ENCODE measurements at places on chromosomes 2 and 18.
A peak's percentile ranks its signal among the peaks of the same experiment; 100 is the strongest.

DNA sequence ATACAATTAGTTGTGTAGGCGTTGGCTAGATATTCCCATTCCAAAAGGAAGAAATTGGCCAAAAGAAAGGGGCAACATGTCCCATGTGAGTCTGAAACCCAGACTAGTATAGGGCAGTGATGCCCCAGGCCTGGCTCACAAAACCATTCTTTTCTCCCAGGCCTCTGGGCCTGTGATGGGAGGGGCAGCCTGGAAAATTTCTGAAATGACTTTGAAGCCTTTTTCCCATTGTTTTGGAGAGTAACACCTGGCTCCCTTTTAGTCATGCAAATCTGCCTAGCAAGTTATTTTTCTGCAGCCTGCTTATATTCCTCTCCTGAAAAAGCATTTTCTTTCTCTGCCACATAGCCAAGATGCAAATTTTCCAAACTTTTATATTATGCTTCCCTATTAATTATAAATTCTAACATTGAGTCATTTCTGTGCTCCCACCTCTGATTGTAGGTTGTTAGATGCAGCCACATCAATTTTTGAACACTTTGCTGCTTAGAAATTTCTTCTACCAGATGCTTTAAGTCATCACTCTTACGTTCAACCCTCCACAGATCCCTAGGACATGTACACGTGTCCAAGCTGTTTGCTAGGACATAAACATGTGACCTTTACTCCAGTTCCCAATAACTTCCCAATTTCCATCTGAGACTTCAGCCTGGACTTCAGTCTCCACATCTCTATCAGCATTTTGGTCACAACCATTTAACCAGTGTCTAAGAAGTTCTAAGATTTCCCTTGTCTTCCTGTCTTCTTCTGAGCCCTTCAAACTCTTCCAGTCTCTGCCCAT, 76.1 kb upstream of the MC4R start:
- no peak for DNase-seq

- DNase-seq = no peak
Measured at GRCh38 chr2:150124739-150125138, 362.7 kb downstream of the RND3 start.

DNA sequence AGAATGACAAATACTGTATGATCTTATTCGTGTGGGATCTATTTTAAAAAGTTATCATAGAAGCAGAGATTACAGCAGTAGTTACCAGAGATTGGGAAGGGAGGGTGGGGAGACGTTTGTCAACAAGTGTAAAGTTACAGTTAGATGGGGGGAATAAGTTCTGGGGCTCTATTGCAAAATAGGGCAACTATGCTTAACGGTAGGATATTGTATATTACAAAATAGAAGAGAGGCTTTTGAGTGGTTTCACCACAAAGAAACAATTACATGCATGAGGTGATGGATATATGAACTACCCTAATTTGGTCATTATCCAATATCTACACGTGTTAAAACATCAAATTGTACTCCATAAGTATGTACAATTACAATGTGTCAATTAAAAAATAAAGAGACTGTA, 123.4 kb upstream of the NOSTRIN start:
- no peak for DNase-seq

DNA sequence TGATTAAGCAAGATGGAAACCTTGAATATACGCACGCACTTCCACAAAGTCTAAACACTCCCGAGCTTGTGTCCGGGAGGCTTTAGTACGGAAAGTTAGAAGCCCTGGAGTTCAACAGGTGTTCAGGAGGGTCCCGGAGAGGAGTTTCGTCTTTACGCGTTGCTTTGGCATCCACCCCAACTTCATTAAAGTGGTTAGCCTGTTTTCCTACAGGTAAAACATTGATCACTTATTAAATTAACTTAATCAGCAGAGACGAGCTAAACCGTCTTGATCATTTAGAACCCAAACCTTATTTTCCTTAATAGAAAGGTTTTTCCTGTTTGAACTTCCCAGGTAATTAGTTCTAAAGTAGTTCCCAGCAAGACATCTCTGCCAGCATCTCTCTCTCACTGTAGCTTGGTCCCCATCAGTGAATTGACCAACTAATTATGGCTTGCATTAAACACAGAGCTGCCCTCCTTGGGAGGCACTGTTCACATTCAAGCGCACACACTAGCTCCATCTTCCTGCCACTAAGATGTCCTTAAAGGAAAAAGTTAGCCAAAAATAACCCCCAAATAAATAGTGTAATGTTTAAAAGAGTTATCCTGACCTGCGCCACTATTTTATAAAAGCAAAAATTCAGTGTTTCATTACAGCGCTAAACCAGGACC, 1.4 kb downstream of the NPAS2 start:
- no peak for DNase-seq

DNA sequence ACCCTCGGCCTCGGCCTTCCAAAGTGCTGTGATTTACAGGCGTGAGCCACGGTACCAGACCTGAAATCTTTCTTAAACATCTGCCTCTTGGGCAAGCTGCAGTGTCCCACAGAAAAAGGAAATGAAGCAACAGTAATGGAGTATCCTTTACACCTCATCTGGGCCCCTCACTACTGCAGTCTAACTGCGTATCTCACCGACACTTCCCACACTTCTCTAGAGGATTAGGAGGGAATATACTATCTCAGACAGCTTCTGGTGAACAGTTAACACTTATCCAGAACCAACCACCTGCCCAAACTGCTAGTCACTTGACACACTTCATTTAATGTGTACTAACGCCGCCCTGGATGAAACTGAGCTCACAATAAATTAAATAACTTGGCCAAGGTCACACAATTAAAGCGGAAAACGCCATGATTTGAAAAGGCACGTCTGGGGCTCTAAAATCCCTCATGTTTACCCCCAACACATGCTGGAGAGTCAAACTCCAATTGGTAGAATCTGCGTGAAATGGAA, 993 bp downstream of the COX7A2L start:
- DNase-seq = peak; percentile 37

GRCh38 chr18:52160636-52161035, 179.4 kb upstream of the DCC start:
- DNase-seq = no peak

- DNase-seq = no peak
Measured at GRCh38 chr2:217632043-217632442, 370.8 kb downstream of the TNS1 start.

DNA sequence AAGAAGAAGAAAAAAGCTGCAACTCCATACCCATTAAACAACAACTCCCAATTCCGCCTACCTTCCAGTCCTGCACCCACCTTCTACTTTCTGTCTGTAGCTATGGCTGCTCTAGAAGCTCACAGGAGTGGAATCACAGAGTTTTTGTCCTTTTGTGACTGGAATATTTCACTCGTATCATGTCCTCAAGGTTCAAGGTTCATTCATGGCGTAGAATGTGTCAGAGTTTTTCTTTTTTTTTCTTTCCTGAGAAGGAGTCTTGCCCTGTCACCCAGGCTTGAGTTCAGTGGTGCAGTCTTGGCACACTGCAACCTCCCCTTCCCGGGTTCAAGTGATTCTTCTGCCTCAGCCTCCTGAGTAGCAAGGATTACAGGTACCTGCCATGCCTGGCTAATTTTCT, 97.4 kb upstream of the ODC1 start:
- DNase-seq = no peak

DNA sequence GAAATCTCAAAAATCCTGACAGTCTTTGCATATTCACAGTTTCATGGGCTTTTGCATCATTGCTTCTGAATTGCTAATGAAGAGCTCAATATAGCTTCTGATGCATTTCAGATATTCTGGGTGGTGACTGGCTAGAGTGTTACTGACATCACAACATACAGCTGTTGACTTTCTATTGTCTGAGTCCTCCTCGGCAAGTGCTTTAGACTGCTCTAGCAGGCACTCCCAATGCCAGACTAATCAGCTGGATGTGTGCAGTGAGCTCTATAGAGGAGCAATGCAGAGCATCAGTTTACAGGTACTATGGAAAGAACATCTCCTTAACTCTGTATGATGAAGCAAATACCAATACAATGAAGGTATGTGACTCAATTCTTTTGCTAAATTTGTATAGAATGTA, 54.9 kb downstream of the R3HDM1 start:
- no peak for DNase-seq

DNA sequence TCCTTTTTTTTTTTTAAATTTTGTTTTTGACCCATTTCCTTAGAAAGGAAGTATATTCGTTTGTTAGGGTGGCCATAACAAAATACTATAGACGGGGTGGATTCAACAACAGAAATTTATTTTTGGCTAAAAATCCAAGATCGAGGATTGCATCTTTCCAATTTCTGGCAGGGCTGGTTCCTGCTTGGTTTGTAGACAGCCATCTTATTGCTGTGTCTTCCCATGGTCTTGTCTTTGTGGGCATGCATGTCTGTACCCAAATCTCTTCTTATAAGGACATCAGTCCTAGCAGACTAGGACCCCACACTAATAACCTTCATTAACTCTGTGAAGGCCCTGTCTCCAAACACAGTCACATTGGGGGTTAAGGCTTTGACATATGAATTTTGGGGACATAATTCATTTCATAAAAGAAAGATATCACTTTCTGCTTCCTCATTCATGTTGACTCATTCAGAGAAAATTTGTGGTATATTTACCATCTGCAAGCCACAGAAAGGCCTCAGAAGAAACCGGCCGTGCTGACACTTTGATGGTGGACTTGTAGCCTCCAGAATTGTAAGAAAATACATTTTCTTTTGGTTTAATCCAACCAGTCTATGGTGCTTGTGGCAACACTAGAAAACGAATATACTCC, 262.1 kb downstream of the LPIN1 start:
- DNase-seq = no peak

- no peak for DNase-seq
Measured at GRCh38 chr18:44671914-44672313, 8.8 kb upstream of the SETBP1 start.

- no peak for DNase-seq
Measured at GRCh38 chr2:79799729-79800128, 286.9 kb downstream of the CTNNA2 start.

Data from CD4-positive, alpha-beta T cell treated with Interleukin-17A for 1 hour (primary cell).